ENCODE measurements at places on chromosomes 5 and 9.

GRCh38 chr5:89901346-89901745 lies 508.2 kb downstream of the CETN3 start:
- no peak for DNase-seq

DNA sequence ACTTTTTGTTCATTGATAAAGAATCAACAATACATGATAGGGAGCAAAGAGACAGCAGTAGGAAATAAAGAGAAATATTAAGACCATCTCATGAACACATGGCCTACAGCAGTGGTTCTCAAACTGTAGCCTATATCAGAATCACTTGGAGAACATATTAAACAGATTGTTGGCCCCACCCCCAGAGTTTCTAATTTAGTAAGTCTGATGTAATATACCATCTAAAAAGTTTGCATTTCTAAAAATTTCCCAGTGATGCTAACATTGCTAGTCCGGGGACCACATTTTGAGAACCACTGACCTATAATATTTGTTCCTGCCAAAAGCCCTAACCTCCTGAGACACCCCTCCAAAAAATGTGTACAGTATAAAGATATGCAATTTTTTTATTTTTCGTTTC lies 306.2 kb upstream of the NREP start:
- DNase-seq = no peak

- no peak for DNase-seq
Observed at GRCh38 chr9:127773272-127773671, 5.2 kb downstream of the SH2D3C start.

DNA sequence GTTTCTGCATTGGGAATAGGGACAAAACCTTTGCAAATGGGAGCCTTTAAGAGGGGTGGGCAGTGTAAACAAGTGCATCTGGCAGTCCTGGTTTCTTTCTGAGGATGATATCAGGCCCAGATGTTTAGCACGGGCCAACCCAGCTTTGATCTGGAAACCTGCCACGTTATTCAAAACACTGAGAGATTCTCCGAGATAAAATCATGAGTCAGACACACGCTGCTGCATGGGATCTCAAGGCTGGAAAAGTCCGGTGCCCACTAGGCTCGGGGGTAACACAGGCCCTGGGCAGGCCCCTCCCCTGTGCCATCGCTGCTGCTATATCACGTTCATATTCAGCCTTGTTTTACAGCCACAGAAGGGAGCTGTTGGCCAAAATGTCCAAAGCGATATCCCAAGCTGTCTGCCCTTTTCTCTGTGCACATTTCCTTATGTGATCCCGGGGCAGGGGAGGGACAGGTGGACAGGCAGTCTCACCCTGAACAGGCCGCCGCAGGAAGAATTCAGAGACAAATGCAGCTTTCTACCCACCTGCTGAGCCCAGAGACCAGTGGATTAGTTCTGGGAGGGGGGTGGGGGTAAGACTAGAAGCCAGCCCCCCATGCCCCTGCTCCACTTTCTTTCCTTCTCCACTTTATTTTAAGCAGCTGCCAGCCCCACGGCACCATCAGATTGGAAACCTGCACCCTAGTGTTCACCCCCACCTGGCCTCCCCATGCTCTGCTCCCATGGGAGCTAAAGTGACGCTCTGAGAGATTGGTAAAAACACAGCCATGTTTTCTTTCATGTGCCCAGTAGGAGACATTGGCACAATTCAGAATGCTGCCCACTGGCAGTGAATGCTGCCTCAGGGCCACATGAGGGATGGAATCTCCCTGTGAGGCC lies 63.1 kb downstream of the TMOD1 start:
- DNase-seq = peak; percentile 8

DNA sequence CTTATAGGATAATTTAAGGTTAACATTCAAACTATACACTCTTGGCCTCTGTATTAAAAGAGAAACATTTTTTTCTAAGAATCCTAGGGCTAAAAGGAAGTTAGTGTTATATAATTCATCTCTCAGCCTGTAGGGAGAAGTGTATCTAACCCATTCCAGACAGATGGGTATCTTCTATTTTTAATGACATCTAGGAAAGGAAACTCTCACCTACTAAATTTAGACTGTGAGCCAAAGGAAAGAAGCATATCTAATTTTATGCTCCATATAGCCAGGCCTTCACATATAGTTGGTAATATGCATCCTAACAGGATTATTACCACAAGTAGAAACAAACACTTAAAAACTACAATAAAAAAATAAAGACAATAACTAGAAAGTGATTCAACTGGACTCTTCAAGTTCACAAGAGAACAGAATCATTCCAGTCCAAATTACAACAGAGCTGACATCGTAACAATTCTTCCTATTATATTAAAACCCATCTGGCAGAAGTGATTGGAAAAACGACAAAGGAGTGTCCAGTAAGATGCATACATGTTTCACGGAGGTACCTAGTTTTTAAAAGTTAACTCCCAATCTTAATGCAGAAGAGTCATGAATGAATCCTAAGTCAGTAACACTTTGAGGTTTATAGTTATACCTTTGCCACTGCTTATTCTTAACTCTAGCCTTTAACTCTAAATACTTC lies 39.4 kb downstream of the SCAI start:
- DNase-seq = no peak

DNA sequence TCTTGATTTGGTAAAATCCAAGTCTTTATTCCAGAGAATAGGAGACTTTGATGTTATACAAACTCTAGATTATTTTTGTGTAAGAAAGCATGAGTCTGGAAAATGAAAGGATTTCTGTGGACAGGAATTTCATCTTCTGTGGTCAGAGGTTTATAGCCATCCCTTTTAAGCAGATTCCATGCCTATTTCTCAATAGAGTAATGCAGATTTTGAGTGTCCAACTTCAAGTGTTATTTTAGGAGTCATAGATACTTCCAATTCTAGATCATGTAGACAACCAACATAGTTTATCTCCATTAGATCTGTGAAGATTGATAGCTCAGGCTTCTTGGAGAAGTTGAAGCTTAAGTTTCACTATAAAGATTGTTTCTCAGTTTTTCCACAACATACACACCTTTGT lies 379.7 kb downstream of the PSAT1 start:
- DNase-seq = no peak

DNA sequence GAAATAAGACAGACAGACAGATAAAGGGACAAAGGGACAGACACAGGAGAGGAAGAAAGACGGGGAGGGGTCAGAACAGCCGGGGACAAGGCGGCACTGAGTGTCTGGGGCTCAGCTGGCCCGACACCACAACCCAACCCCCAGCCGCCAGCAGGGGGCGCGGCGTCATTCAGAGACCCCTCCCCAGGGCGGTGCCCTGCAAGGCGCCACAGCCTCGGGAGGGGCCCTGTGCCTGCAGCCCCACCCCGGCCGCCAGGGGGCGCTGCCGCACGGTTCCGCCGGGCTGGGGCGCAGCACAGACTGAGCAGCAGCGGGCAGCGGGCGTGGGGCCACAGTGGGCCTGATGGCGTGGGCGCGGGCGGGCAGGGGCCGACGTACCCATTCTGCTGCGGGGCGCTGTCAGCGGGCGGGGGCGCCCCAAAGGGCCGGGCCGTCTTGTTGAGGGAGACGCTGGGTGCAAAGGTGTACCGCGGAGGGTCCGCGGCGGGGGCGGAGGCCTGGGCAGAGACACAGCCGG lies 5.9 kb downstream of the PDLIM7 start:
- DNase-seq = no peak

DNA sequence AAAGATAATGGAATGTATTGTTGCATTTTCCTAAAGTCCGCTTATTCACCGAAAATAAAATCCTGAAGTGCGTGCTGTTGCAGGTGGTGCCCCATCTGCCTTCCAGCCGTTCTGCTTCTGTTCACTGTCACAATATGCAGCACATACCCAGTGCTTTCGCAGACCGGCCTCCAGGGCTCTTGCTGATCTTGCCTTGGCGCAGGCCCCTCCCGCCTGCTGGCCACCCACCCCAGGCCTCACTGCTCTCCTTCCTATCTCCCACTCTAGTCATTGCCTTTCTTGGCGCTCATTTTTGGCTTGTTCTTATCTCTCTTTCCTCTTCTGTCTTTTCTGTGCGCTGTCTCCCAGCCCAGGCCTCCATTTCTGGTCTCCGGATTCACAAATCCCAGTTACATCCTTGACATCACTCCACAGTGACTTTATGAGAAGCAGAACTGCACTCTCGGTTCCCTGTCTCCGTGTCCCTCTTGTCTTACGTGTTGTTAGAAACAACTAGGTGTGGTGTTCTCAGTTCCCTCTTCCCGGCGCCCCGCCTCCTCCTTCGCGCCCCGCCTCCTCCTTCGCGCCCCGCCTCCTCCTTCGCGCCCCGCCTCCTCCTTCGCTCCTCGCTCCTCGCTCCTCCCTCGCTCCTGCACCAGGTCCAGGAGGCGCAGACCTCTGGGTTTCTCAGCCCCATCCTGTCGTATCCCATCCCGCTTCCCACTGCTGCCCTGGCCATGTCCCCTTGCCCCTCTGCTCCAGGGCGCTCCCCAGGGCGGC lies 201.7 kb upstream of the OTULINL start:
- no peak for DNase-seq

DNA sequence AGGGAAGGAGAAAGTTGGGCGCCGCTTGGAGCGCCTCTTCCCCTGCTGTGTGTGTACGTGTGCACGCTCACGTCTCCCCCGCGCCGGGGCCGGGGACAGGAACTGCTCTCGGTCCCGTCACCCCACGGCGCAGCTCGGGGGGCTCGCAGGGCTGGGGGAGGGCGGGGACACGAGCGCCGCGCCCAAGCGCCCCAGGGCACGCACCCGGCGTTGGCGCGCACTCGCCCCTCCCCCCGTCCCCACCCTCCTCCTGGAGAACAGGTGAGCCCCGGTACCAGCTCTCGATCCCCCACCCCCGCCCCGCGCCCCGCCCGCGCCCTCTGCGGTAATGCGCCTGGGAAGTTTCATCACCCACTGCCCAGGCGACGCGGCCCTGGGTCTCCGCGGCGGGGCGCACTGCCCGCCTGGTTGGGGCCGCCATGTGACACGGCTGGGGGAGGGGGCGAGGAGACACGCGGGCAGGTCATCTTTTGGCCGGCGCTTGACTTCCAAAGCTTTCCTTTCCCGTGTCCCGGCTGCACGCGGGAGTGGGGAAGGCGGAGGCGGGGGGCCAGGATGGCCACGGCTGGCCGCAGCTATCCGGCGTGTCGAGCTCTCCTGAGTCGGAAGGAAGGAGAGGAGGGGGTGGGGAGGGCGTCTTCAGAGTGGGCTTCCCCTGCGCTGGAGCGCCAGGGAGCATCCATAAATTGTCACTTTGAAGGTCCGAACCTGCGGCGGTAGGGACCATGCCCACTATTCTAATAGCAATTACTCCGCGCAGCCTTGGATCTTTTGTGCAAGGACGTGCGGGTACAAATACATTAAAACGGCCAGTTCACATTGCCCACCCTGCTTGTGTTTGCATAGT lies 1.5 kb upstream of the STC2 start:
- no peak for DNase-seq

- DNase-seq = no peak
Observed at GRCh38 chr5:228886-229285, 10.8 kb downstream of the SDHA start.

GRCh38 chr5:143446535-143447226 lies 43.2 kb upstream of the NR3C1 start:
- DNase-seq = no peak

DNA sequence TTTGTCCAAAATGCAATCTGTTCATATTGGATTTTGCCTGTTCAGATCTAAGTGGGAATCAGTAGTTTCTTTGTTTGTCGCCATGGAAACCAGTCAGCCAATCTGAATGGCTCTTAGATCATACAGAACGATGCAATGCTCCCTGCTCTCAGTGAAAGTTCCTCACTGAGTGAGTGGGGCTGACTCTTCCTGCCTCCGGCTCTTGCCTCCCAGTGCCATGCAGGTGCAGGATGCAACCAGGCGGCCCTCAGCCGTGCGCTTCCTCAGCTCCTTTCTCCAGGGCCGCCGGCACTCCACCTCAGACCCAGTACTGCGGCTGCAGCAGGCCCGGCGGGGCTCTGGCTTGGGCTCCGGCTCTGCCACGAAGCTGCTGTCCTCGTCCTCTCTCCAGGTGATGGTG lies at the start of gene PTPDC1:
Gene PTPDC1, plus strand, starts transcription at position 151 of the 400 bp plus-strand sequence. Its CDS starts 67 bp downstream, at position 218.
- no peak for DNase-seq

DNA sequence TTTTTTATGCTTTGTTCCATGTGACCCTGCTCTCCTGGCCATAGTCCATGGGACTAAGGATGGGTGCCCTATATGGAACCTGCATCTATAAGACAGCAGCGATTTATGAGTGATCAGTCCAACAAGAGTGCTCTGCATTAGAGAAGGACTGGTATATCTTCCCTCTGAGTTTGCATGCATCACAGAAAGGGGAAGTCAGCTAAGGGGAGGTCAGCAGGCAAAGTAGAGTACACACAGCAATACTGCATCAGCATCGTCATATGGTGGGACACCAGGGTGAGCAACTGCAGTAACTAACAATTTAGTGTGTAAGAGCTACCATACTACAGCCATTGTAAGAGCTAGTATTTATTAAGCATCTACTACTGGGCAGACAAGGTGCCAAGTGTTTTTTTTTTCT lies 311.3 kb downstream of the NDUFS4 start:
- no peak for DNase-seq

DNA sequence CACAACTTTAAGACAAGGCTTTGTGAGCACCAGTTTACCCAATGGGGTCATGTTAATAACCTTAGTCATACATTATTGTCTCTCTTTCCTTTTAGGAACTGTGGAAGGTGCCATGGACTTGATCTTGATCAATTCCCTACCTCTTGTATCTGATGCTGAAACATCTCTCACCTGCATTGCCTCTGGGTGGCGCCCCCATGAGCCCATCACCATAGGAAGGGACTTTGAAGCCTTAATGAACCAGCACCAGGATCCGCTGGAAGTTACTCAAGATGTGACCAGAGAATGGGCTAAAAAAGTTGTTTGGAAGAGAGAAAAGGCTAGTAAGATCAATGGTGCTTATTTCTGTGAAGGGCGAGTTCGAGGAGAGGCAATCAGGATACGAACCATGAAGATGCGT lies 48.7 kb downstream of the TEK start:
- DNase-seq = no peak
